ENCODE measurements at places on chromosomes 2 and 18. TPM values are rescaled to one million over a fixed set of nuclear protein-coding genes. Genes with fewer than 3 reads are reported as not detected.

SCN1A gene
- total RNA-seq = not detected

ACVR1C gene
- not detected for total RNA-seq

MEP1B gene
- 0.19 TPM for total RNA-seq

SERPINB4 gene
- total RNA-seq = not detected

EGR4 gene
- total RNA-seq = not detected

CREG2 gene
- 0.72 TPM for total RNA-seq

GRHL1 gene
- 0.63 TPM for total RNA-seq

GPR39 gene
- 0.38 TPM for total RNA-seq

NT5C1B gene
- not detected for total RNA-seq

CTAGE1 gene
- 0.09 TPM for total RNA-seq

FAM168B gene
- total RNA-seq = 84.0 TPM

B3GNT7 gene
- total RNA-seq = 0.09 TPM

COL3A1 gene
- total RNA-seq = 0.99 TPM

OSBPL6 gene
- 3.9 TPM for total RNA-seq

C2orf80 gene
- total RNA-seq = not detected

ACADL gene
- total RNA-seq = not detected

TBR1 gene
- under 0.01 TPM for total RNA-seq

PLA2R1 gene
- total RNA-seq = 20.0 TPM

TNFAIP6 gene
- 1.8 TPM for total RNA-seq

GAL3ST2 gene
- total RNA-seq = not detected

DSC1 gene
- total RNA-seq = not detected

GAD1 gene
- 0.18 TPM for total RNA-seq

BCS1L gene
- 35.8 TPM for total RNA-seq

MC4R gene
- total RNA-seq = not detected

ALK gene
- not detected for total RNA-seq

PLGLB2 gene
- total RNA-seq = 1.3 TPM

LAMA3 gene
- 3.1 TPM for total RNA-seq

KIF3C gene
- 17.9 TPM for total RNA-seq

ETAA1 gene
- total RNA-seq = 10.7 TPM

TPO gene
- not detected for total RNA-seq

GNAL gene
- 0.47 TPM for total RNA-seq

TRABD2A gene
- total RNA-seq = 0.56 TPM

BUB1 gene
- 12.2 TPM for total RNA-seq

ERBB4 gene
- under 0.01 TPM for total RNA-seq

CPS1 gene
- total RNA-seq = 7.2 TPM

CHCHD5 gene
- total RNA-seq = 7.1 TPM

WNT10A gene
- total RNA-seq = not detected

CABLES1 gene
- 22.7 TPM for total RNA-seq

CCDC68 gene
- 5.9 TPM for total RNA-seq

RAX gene
- total RNA-seq = not detected

SLC38A11 gene
- not detected for total RNA-seq

CYRIA gene
- total RNA-seq = 27.4 TPM

CCDC121 gene
- total RNA-seq = 1.3 TPM

KCNF1 gene
- total RNA-seq = 0.09 TPM

ACYP2 gene
- total RNA-seq = 6.6 TPM

GKN2 gene
- not detected for total RNA-seq

MORN2 gene
- total RNA-seq = 16.8 TPM

CCDC148 gene
- total RNA-seq = 0.18 TPM

Data from endothelial cell of coronary artery (primary cell).